ENCODE measurements at places on chromosomes 7 and 10.

GRCh38 chr10:22325272-22326144, 4.6 kb downstream of the BMI1 start:
- H3K4me1 ChIP-seq: peaks cover 16% of the 10 kb centered on the region
- H3K36me3 ChIP-seq: peaks cover 32% of the 10 kb centered on the region
- peak overlapping the region; percentile 83 for H3K27ac ChIP-seq
- peaks cover 31% of the 10 kb centered on the region for H3K27me3 ChIP-seq
- peak overlapping the region; percentile 73 for H3K4me3 ChIP-seq
- DNase-seq: no peak

DNA sequence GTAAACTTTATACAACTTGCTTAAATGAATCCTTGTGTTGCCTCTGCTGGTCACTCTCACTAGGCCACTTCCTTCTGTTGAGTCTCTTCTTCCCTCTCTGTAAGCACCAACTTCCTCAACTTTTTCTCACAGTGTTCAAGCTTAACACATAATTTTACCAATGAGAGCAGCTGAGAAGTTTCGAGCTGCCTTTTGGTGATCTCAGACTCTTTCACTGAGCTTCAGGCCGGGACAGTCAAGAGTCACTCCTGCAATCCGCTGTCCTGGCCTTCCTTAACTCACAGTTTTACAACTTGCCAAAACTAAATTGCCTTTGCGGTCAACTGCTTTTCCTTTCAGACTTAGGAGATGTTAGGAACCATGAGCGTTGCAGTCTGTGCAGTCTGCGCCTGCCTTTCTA, 47.4 kb downstream of the PRPF18 start:
- no peak for DNase-seq
- H3K36me3 ChIP-seq: no peaks in the 10 kb centered on the region
- H3K4me1 ChIP-seq: peaks cover 18% of the 10 kb centered on the region
- no peaks in the 10 kb centered on the region for H3K27me3 ChIP-seq

GRCh38 chr7:18570890-18571478, 75.4 kb downstream of the HDAC9 start:
- H3K27me3 ChIP-seq: no peaks in the 10 kb centered on the region
- no peak for DNase-seq
- no peak overlapping the region for H3K27ac ChIP-seq
- no peak overlapping the region for H3K4me3 ChIP-seq

DNA sequence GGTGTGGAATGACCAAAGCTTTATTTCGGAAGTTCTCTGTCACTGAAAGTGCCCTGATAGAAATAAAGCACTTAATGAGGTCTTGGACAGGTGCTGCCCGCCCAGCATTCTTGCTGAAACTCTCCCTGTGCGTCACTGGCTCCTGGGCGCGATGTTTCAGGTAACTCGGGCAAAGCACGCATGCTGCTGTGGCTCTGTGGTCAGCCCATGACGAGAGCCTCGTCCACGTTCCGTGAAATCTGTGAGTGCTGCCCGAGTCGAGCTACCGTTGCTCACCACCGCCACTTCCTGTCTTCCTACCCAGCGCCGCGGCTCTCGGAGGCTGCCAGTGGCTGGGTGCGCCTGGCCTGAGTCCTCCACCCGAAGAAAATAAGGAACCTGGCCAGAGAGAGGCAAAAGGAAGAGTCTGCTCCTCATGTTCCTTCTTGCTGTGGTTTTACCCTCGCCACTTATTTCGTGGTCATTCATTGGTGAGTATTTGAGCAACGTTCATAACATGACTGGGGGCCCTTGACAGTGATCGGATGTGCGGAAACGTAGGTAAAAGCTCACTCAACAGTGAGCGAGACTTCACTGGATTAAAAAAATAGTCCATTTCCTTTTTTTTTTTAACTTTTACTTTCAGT, 95.5 kb downstream of the MAP3K8 start:
- DNase-seq: peak; percentile 34
- H3K27me3 ChIP-seq: no peaks in the 10 kb centered on the region
- H3K27ac ChIP-seq: peak overlapping the region; percentile 67
- H3K36me3 ChIP-seq: no peaks in the 10 kb centered on the region

- H3K4me3 ChIP-seq: no peak overlapping the region
- H3K4me1 ChIP-seq: peaks cover 19% of the 10 kb centered on the region
- no peaks in the 10 kb centered on the region for H3K27me3 ChIP-seq
- no peaks in the 10 kb centered on the region for H3K36me3 ChIP-seq
Observed at GRCh38 chr7:129609666-129610065, 1.9 kb upstream of the NRF1 start.

DNA sequence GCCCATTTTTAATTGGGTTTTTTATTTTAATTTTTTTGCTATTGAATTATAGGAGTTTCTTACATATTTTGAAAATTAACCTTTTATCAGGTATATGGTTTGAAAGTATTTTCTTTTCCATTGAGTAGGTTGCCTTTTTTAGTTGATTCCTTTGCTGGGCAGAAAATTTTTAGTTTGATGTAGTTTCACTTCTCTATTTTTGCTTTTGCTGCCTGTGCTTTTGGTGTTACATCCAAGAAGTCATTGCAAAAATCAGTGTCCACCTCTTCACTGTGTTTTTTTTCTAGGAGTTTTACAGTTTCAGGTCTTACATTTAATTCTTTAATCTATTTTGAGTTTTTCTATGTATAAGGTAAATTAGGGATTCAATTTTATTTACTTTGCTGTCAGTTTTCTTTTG, 129.8 kb upstream of the FERD3L start:
- no peak overlapping the region for H3K27ac ChIP-seq
- no peak for DNase-seq
- no peak overlapping the region for H3K4me3 ChIP-seq
- no peaks in the 10 kb centered on the region for H3K4me1 ChIP-seq
